Suprapubic skin (tissue), 4 donors: ENCODE measurements at places on chromosomes 13 and 19.

- no peak for DNase-seq
Observed at GRCh38 chr19:6381030-6381750, 5.5 kb upstream of the PSPN start.

DNA sequence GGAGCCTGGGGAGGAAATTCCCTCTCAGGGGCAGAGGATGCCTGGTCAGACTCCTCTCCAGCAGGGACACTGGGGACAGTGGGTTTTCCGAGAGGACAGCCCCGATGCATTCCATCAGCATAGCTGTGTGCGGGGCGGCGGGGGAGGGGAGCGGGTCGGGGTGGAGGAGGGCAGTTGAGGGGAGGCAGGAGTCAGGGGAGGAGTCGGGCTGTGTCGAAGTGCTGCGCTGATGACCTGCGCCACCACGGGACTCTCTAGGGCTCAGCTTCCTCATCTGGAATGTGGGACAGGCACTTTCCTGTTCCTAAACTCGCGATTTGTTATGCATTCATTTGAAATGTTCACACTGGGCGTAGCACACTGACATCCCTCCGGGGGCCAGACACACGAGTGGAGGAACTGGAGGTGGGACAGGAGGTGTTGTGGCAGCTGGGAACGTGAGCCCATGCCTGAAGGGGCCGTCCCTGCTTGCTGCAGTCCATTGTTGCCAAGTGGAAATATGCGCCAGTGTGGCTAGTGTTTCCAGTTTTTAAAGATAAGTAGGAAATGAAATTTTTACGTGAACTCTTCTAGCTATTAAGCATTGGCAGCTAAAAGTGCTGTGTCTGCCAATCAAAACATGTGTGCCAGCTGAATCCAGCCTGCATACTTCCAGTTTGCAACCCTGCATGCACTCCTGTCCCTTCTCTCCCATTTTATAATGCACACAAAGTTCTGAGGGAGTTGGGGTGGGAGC is 43.3 kb downstream of the FLT1 start:
- DNase-seq: no peak

- no peak for DNase-seq
Observed at GRCh38 chr13:25722893-25723292, 328.9 kb downstream of the SHISA2 start.

- DNase-seq: no peak
Observed at GRCh38 chr13:59946944-59947343, 216.8 kb downstream of the DIAPH3 start.

- DNase-seq: no peak
Observed at GRCh38 chr13:36431204-36432105, 840 bp upstream of the CCNA1 start.

- no peak for DNase-seq
Observed at GRCh38 chr13:74921326-74921725, 560.6 kb downstream of the TBC1D4 start.
